CD4-positive, alpha-beta memory T cell (primary cell): ENCODE measurements at places on chromosomes 3 and 15. TPM values are rescaled to one million over a fixed set of nuclear protein-coding genes. Genes with fewer than 3 reads are reported as not detected.

DNA sequence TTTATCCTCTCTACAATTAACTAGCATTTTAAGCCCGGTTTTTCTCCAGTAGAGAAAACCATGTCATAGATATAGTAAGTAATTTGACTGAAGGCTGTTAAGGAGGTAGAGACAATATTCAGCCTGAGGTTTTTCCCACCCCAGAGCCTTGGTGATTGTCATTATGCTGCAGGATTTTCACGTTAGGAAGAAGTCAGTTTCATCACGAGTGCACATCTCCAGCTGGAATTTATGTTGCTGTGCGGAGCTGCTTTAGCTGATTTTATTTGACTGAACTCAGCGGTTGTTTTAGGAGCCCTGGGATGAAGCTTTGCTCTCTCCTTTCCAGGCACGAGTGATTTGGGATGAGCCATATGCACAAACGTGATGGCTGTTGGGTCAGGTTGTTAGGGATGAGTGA lies 271.3 kb upstream of the RGMA start:
- H3K36me3 ChIP-seq, result no peaks in the 10 kb centered on the region
- H3K27ac ChIP-seq, result no peak overlapping the region
- no peak overlapping the region for H3K4me3 ChIP-seq
- DNase-seq, result no peak

DNA sequence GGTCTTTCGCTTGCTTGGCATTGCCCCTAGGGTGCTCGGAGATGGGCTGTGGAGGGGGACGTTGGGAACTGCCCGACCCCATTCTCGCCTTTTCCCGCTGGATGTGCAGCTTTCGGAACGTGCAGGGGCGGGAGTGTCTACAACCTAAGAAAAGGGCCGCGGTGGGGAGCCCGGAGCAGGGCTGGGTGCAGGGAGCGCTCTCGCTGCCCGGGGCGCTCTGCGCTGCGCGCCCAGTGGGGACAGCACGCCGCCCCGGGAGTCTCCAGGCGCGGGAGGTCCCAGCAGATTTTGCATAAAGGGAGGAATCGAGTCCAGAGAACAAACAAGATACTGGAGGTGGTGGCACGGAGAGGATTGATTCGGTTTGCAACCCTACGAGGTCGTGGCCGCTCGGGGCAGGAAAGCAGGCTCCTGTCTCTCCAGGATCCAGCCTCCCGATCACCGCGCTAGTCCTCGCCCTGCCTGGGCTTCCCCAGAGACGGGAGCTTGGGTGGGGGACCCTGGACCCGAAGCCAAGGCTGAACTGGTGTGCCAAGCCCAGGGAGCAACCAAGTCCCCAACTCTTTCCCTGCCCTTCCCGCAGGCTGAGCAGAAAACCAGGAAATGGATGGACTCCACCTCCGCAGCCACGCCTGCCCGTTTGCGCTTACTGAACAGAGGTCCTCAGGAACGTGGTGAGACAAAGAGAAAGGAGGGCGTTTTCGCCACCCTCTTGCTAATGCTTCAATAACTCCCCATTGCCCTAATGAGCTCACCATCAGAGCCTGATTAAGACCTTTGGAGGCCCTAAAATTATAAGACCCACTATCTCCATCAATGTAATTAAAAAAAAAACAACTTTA lies 59.7 kb downstream of the NOX5 start:
- no peak for DNase-seq
- no peaks in the 10 kb centered on the region for H3K4me1 ChIP-seq
- no peak overlapping the region for H3K4me3 ChIP-seq
- no peaks in the 10 kb centered on the region for H3K27me3 ChIP-seq
- H3K36me3 ChIP-seq, result no peaks in the 10 kb centered on the region

DNA sequence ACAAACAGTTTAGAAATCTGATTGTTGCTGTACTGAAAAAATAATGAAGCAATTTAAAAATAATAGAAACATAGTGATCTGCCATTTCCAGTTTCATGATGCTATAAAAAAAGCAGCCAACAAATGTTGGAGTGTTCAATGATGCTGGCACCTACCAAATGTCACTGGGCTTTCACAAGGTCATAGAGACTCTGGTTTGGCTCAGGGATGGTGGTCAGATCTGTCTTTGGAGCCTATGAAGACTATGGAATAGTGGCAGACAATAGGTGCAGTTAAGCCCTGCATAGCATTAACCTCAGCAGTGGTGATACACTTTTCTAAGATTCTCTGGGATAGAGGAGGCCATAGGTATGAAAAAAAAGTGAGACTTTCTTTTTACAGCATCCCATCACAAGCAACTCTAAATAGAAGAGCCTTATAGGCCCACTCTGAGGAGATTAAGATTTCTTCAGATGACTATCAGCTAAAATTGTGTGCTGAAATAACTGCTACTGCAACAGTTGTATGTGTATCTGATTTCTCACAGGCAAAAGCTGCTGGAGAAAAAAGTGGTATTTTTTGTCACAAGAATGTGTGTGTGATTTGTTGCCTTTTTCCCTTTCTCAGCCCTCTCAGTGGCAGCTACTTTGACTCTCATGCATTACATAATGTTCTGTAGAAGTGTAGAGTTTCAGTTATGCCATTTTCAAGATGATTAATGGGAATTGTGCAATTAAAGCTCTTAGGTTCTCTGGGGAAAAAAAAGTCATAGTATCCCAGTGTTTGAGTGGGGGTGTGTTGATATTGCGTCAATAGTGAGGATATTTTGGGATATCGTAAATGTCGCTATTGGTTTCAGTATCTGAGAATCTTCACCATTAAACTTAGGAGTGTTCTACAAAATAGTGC lies 137.4 kb downstream of the MBNL1 start:
- peaks cover 82% of the 10 kb centered on the region for H3K4me1 ChIP-seq
- H3K36me3 ChIP-seq, result no peaks in the 10 kb centered on the region
- no peak for DNase-seq
- H3K4me3 ChIP-seq, result no peak overlapping the region
- no peaks in the 10 kb centered on the region for H3K27me3 ChIP-seq
- no peak overlapping the region for H3K27ac ChIP-seq

- peaks cover 92% of the 10 kb centered on the region for H3K4me1 ChIP-seq
- H3K4me3 ChIP-seq, result no peak overlapping the region
- DNase-seq, result peak; percentile 51
- peak overlapping the region; percentile 47 for H3K27ac ChIP-seq
- H3K36me3 ChIP-seq, result no peaks in the 10 kb centered on the region
Measured at GRCh38 chr15:60557191-60557618, 78.3 kb upstream of the ICE2 start.

DNA sequence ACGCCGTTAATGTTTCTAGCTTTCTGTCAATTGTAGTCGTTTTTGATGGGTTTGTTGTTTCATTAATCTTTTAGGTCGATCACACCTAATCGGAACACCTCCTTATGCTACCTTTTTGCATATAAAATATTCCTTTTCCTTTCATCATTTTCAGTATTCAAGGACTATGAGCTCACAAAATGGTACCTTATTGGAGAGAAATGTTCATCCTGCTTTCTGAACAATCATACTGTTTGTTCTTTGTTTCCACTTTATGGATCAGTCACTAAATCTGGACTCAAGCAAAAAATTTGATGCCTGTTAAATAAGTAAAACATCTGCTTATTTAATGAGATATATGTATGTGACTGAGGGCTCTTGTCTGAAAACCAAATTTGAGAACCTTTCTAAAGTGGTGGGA lies 1.1 kb downstream of the KIF15 start:
- H3K4me3 ChIP-seq, result no peak overlapping the region
- H3K36me3 ChIP-seq, result no peaks in the 10 kb centered on the region
- no peak for DNase-seq
- H3K4me1 ChIP-seq, result peaks cover 15% of the 10 kb centered on the region
- no peak overlapping the region for H3K27ac ChIP-seq
- no peaks in the 10 kb centered on the region for H3K27me3 ChIP-seq

PDCD6IP gene
- 222 TPM for total RNA-seq

POLQ gene
- 0.28 TPM for total RNA-seq

IL17RC gene
- 0.61 TPM for total RNA-seq

GSK3B gene
- 33.4 TPM for total RNA-seq
